ENCODE measurements at places on chromosomes 11 and 22.

GRCh38 chr22:44449061-44449682, 48.9 kb downstream of the RTL6 start:
- DNase-seq, result no peak

GRCh38 chr11:33651555-33651954, 49.1 kb downstream of the C11orf91 start:
- DNase-seq, result no peak

DNA sequence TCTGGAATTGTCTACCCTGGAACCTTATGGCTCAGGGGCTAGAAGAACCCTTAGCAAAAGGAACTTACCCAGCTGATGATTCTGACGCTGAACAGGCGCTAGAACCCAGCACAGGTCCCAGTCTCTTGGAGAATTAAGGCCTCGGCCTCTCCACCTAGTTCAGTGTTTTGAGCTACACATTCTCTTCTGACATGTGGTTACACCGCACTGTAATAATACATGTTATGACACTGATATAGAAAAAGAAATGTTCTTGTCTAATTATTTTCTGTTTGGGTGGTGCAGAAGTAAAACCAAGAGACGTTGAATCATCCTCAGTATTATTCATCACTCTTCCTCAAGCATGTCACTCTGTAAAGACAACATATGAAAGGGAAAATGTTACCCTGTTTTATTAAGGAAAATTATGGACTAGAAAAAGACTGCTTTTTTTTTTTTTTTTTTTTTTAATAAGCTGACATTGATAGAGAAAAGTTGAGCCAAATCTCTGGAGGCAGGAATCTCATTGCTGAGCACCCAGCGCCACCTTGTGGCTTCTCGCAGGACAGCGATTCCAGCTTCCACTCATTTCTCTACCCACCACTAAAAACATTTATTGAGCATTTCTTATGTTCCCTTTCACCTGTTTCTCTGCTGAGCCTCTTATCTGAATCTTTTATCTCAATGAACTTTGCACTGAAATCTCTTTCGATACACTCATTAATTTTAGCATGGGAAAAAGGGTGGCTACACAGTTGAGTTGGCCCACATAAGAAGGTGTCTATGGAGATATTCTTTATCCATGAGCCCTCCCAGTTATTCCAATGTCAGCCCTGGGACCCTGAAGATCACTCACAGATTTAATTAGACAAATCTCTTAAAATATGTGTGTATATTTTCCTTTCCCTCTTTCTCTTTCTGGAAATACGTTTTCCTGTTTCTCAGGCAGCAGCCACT, 12.6 kb upstream of the APLNR start:
- peak; percentile 13 for DNase-seq

- no peak for DNase-seq
Observed at GRCh38 chr11:58905011-58905720, 34.1 kb upstream of the GLYATL1 start.

DNA sequence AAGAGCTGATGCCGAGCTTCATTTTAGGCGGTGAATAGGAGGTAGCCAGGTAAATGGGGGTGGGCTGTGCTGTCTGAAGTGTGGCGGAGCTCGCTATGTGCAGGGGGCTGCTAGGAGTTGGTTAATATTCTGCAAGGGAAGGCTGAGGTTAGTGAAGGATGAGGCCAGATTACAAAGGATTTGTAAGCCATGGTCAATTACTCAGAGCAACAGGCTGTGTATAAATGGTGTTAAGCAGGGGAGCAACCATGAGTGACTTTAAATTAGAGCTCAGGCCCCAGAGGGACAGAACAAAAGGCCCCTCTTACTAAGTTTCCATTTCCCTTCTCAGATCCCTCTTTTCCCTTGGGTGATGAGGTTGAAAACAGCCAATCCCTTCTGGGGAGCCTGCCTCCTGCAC, 7.3 kb upstream of the MCAM start:
- no peak for DNase-seq

- DNase-seq, result no peak
Observed at GRCh38 chr22:37801946-37802309, 5.8 kb upstream of the GCAT start.

Data from CD8-positive, alpha-beta memory T cell (primary cell).